Fibroblast of upper back skin (primary cell): ENCODE measurements at places on chromosomes 5 and 9.
A peak's percentile ranks its signal among the peaks of the same experiment; 100 is the strongest.

DNA sequence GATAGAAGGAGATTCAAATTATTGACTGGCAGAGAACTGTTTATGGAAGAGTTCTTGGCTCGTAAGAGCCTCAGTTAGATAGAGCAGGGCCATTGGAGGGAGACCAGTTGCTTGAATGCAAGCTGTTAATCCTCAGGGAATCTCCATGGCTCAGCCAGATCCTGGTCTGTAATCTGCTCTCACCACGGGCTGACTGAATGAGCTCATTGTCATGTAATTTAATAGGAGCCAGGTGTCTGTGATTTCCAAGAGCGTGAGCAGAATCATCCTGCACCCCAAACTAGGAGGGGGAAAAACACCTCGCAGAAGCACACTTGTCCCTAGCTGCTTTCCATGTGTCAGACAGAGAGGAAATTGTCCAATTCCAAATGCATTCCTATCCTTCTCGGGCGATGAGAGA is 19.1 kb upstream of the KCNMB1 start:
- DNase-seq: peak; percentile 6

- peak; percentile 85 for DNase-seq
Measured at GRCh38 chr9:8419596-8420275, 620.2 kb upstream of the DMAC1 start.

GRCh38 chr9:113741886-113742854 is 133.9 kb upstream of the ZNF618 start:
- DNase-seq: peak; percentile 37

DNA sequence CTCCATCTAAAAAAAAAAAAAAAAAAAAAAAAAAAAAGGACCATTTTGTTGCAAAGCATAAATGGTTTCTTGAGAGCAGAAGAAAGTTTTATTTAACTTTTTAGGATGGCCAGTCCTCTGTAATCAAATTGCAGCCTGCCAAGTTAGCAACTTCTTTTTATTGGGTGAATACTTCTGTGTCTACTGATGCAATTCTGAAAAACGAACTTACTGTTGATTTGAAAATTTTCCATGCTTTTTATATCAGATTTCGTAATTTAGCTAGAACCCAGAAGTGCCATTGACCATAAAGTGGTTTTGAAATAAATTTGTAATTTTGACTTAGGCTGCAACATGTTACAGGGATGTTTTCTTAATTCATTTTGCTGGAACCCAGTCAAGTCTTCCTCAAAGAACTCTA is 269.1 kb upstream of the ACTBL2 start:
- no peak for DNase-seq

- DNase-seq: no peak
Measured at GRCh38 chr5:140596321-140596741, 31.7 kb downstream of the SLC35A4 start.

DNA sequence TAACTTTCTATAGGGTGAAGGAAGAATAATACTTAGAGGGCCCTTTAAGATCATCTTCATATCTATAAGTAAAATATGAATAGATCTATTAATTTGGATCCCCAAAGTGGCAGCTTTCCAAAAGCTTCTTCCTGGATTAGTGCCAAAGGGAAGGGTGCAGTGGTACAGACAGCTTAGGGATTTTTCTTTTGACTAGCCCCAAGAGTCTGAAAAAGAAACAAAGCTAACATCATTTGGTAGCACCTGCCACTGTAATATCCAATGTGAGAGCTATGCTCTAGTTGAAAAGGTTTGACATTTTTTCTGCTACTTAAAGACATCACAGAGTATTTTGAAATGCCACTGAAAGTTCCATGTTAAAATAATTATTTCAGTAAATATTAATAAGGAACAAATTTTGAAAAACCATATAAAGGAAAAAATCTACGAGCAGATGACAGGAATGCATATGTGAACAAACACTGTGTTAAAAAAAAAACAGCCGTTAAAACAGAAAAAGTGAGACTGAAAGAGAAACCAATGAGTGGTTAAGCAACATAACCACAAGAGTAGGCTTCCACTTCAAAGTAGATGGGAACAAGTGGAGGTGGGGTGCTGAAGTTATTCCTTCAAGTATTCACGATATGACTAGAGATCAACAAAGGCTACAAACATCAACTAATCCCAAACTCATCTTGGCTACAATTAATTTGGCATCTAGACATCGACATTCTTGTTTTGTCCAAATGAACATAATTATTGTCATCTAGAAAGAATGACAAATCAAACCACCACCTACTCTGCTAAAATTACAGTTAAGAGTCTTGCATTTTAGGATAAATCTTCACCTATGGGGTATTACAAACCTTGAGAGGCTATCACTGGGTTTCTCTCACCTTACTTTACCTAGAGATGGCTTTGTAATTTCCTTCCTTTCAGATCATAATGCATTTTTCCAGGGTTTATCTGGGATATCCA is 137.5 kb downstream of the CPLANE1 start:
- DNase-seq: no peak

GRCh38 chr5:159510282-159510681 is 180.0 kb upstream of the IL12B start:
- DNase-seq: peak; percentile 85

DNA sequence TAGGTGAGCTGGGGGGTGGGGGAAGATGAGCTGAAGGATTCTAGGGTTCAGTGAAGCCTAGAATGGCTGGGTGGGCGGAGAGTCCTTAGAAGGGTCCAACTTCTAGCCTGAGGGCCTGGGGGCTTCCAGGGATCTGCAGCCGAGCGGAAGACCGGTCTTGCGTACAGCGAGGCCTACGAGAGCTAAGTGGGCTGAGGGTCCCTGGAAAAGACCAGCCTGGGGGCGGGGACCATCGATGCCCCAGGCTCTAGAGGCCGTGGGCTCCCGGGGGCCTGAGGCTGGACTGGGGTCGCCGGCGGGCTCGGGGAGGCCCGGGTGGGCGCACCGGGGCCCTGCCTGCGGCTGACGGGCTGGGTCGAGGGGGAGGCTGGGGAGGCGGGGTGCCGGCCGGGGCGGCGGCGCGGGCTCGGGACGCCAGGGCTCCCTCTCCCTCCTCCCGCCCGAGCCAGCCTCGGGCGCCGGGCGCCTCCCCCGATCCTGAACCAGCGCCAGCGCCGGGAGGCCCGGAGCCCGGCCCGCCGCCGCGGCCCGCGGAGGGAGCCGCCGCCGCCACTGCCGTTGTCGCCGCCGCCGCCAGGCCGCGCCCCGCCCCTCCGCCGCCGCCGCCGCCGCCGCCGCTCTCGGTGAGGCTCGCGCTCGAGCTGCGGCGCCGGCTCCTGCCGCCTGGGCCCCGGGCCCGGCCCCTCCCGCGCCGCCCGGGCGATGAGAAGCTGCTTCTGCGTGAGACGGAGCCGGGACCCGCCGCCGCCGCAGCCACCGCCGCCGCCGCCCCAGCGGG is at the start of gene MVB12B:
MVB12B (plus strand) TSS at position 602 of the 778 bp plus-strand sequence; CDS start at position 703, 101 bp downstream.
- DNase-seq: peak; percentile 25

DNA sequence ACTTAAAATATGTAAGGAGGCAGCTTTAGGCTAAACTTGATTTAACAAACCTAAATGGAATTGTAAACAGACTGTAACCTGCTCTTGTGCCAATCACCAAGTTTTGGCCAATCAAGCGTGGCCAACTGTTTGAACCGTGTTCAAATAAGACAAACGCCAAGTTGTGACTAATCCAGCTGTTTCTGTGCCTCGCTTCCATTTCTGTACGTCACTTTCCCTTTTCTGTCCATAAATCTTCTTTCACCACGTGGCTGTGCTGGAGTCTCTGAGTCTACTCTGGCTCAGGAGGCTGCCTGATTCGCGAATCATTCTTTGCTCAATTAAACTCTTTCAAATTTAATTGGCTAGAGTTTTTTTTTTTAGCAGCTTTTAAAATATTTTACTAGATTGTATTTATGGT is 71.3 kb downstream of the LIX1 start:
- DNase-seq: peak; percentile 73

DNA sequence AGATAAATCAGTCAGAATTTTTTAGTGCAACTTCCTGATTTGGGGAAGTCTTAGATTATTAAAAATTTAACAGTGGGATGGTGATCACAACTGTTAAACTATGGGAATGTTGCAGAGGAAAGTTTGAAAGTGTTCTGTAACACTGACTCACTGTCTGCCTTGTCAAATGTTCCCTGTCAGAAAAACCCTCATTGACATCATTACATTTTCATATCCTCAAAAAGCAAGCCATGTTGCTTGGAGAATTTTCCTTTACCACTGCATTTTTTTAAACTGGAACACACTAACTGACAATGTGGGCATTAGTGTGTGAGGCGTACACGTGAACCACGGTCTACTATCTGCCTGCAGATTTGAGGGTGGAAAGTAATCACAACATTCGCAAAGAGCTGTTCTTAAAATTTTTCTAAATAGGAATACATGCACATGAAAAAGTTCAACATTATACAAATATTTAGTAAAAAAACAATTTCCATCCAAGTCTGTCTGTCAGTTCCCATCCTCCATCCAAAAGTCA is 28.6 kb upstream of the IL7R start:
- DNase-seq: peak; percentile 26

DNA sequence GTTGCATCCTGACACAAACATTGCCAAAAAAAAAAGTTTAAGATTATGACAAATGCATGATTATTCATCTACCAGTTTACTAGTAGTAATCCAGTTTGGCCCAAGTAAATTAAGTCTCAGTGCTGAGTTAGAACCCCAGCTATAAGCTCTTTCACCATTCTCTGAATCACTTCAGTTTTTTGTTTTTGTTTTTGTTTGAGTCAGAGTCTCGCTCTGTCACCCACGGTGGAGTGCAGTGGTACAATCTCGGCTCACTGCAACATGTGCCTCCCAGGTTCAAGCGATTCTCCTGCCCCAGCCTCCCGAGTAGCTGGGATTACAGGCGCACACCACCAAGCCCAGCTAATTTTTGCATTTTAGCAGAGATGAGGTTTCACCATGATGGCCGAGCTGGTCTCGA is 1.5 kb upstream of the PCYOX1L start:
- DNase-seq: no peak

- no peak for DNase-seq
Measured at GRCh38 chr5:42228279-42228678, 195.0 kb upstream of the GHR start.

DNA sequence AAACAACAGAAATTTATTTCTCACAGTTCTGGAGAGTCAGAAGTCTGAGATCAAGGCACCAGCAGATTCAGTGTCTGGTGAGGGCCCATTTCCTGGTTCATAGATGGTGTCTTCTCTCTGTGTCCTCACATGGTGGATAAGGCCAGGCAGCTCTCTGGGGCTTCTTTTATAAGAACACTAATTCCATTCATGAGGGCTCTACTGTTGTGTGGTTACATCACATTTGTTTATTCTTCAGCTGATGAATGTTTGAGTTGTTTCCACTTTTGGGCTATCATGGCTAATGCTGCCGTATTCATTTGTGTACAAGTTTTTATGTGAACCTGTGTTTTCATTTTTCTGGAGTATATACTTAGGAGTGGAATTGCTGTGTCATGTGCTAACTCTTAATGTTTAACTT is 35.2 kb downstream of the DDX4 start:
- DNase-seq: no peak

- DNase-seq: peak; percentile 59
Measured at GRCh38 chr5:9454012-9454481, 91.8 kb downstream of the SEMA5A start.

DNA sequence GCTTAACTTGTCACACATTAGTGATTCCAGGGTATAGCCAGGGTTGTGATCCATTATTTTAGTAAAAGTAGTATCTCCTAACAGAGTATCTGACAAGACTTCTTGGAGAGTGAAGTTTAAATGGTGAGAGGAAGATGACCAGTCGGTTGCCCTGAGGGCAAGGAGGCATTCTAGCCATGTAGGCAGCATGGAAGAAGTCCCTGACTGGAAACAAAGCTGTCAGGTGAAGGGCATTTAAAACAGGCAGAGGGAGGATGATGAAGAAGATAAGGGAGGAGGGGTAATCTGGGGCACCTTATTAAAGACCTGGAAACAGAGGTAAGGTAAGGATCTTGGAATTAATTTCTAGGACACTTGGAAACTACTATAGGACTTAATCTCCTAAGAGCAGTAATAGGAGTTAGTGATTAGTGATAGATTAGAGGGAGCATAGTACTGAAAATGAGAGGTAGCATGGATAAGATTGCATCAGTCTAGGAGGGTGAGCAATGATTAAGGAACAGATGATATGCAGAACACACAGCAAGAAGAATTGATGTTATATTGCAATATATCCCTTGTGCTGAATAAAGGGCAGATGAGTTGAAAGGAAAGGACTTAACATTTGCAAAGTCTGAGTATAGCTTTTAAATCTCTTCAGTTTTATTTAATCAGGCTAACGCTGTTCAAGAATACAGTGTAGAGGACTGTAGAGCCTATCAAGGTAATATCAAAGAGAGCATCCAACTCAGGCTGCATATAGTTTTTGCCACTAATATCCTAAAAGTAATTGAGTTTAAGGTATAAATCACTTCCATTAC is 9.6 kb downstream of the KIF2A start:
- DNase-seq: peak; percentile 56

DNA sequence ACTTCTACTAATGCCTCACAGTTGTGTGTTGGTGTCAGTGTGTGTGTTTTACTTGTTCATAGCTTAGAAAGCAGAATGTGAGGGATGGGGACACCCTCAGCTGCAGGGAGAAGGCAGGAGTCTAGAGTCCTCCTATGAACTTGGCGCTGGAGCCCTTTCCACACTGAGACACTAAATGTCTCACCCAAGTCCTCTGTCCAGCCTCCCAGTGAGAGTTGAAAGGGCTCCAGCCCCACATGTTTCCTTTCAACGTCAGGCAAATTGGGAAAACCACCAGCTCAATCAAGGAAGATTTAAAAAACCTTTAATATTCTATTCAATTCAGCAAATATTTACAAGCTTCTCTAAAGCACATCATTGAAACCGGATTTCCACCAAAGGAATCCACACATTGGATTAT is 167.6 kb upstream of the MSX2 start:
- no peak for DNase-seq

- no peak for DNase-seq
Measured at GRCh38 chr9:123640792-123641222, 284.8 kb downstream of the CRB2 start.

DNA sequence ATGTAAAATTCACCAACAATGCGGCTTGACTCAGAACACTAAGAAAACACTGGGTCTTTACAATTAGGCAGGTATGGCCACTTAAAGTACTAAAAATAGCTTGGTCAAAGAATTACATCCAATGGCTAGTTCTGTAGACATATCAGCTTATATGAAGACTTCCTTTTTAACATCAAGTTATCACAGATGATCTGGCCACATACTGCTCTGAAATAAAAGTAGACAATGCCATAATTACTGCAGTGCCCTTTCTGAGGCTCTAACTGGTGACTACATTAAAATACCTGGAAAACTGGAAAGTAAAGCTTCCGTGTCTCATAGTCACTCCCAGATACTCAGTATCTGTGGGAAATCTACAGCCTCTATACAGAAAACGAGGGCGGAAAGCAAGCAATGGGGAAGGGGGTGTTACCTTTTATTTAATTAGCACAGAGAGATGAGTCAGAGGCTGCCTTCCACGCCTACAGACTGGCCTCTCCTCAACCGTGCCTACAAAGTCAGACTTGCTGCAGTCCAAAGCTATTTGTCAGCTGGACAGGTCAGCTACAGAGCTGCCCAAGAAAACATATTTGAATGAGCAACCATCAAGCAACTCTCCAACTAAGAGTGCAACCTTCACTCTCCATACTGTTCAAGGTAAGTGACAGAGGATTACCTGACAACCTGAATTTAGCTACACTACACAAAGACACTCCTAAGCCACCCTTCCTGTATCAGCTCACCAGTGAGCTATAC is 8.7 kb downstream of the SERINC5 start:
- DNase-seq: peak; percentile 81

- peak; percentile 17 for DNase-seq
Measured at GRCh38 chr5:173429489-173430150, 101.4 kb upstream of the STC2 start.
